ENCODE measurements at places on chromosomes 16 and 17.

- no peak for DNase-seq
Observed at GRCh38 chr16:24996301-24996700, 18.9 kb downstream of the ARHGAP17 start.

DNA sequence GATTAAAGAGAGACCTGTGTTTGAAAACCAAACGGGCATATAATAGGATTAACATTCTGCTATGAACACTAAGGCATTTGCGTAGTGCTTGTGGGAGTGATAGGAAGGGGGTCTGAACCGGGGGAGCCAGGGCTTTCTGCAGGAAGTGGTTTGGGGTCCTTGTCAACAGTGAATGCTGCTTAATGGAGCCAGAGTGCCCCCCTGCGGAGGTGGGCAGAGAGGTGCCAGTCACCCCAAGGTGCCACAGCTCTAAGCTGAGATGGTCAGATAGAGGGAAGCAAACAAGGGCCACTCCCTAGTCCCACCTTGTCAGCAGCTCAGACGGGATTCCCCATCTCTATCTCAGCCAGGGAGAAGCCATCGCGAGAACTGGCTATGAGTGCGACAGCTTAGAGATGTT, 17.7 kb downstream of the NAA60 start:
- peak; percentile 54 for DNase-seq

GRCh38 chr16:67202426-67202825, 3.5 kb downstream of the ELMO3 start:
- no peak for DNase-seq

DNA sequence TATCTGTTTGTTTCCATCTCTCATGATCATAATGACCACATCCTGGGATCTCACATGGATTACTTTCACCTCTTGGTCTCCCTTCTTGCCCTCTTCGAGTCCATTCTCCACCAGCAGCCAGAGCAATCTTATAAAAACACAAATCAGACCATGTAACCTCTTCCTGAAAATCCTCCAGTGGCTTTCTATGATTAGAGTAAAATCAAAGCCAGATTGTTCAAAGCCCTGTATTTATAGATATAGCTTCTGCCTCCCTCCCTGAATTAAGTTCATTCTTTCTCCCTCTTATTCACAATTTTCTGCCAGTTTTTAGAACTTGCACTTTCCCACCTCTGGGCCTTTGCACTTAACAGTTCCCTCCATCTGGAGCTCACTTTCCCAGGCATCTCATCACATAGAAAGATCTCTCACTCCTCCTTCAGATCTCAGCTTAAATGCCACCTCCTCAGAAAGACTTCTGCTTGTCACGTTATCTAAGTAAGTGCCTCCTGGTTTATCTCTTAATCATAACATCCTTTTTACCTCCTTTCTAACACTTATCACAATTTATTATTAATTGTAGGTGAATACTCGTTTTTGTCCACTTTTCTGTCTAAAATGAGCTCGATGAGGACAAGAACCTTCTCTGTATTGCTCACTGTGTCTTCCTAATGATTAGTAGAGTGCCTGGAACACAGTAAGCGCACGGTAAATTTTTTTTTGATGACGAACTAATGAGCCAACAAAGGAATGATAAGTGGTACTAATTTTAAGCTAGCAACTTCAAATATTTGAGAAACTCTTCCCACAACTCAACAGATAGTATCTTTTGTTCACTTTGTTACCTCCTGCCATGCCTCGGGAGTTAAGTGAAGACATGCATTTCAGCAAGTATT, 80.5 kb downstream of the CYB561 start:
- DNase-seq = no peak

DNA sequence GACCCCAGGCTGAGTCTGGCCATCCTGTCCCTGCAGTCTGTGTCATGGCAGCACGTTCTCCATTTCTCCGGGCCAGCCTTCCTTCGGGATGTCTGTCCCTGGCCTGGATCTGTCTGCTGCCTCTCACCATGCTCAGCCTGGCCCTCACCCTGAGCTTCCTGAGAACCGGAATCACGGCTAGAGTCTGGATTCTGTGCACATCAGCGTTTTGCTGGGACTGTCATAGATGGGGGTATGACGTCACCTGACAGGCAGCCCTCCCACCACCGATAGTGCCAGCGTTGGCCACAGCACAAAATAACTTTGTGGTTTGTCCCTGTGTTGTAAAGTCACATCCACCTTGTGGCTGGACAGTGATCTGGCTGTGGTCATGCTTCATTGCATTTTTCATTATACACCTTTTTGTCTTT, 59.2 kb downstream of the B9D1 start:
- no peak for DNase-seq

DNA sequence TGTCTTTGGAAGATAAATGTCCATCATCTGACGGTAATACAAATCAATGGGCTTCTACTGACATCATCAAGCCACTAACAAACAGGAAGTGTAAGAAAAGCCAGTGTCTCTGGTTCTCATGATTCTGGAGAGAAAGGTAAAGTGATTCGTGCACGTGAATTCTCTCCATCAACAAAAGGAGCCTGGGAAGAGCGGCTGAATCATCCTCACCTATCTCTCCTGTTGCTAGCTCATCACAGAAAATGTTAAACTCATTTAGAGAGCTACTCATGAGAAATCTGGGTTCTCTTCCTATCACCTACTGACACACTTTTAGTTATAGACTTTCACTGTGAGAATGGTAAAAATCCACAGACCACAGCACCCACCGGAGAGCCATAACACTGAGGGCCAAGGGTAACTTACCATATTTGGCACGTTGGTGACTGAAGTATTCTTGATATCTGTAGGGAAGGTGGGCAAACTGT, 70.3 kb downstream of the CREBBP start:
- DNase-seq = no peak

- DNase-seq = no peak
Observed at GRCh38 chr16:9054460-9054859, 37.0 kb upstream of the HAPSTR1 start.

- DNase-seq = no peak
Observed at GRCh38 chr17:82596296-82596695, 51.9 kb downstream of the WDR45B start.

DNA sequence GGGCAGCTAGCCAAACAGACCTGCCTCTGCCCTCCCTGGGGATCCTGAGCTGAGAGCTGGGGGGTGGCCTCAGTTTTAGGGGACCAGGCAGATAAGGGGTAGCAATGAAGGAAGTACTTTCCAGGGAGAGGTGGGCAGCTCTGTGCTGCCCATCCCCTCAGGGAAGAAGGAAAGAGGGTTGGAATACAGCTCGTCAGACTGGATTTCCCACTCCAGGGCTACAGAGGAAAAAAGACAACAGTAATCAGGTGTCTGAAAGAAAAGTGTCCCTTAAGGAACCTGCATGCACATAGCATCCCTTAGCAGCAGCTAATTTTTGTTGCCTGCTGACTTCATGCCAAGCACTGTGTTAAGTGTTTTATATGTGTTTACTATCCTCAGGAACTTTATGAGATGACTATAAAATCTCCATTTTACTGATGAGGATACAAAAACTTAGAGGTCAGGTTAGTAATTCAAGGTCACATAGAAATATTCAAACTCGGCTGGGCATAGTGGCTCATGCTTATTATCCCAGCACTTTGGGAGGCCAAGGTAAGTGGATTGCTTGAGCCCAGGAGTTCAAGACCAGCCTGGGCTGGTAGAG, 3.2 kb upstream of the MRPL58 start:
- DNase-seq = no peak
